ENCODE measurements at places on chromosomes 3 and 15.

GRCh38 chr3:130529486-130530215 lies 12.7 kb downstream of the COL6A6 start:
- no peak for DNase-seq

DNA sequence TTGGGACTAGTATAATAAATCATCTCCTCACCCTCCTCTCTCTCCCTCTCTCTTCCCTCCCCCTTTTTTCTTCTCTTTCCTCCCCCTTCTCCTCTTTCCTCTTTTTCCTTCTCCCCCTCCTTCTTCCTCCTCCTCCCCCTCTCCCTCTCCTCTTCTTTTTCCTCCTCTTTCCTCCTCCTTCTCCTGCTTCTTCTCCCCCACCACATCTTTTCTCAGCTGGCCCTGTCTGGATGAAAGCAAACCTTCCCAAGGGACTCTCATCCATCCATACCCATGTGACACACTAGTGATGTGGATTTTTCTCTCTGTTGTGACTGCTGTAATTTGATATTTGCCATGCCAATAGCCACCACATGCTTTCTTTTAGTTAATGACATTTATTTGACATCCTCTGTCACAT lies 127.2 kb downstream of the EBLN2 start:
- DNase-seq, result no peak

DNA sequence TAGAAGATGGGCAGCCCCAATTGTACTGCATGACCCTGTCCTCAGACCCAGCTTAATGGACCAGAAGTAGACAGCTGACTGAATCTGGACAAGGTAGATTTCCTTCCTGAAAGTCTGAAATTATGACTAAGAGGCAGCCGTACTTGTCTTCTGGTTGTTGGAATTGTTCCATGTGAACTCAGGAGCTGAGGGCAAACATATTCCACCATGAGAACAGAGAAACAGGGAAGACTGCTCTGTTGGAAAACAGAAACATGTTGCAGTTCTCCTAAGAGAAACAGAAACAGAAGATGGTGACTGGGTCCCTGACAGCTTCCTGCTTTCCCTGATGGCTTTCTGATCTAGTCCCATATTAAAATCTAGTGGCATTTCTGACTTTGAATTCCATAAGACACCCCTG lies 24.1 kb downstream of the POPDC2 start:
- no peak for DNase-seq

GRCh38 chr3:149489060-149489690 lies 14.7 kb downstream of the TM4SF4 start:
- no peak for DNase-seq

- DNase-seq, result no peak
Measured at GRCh38 chr3:139227165-139227564, 116.7 kb upstream of the MRPS22 start.

DNA sequence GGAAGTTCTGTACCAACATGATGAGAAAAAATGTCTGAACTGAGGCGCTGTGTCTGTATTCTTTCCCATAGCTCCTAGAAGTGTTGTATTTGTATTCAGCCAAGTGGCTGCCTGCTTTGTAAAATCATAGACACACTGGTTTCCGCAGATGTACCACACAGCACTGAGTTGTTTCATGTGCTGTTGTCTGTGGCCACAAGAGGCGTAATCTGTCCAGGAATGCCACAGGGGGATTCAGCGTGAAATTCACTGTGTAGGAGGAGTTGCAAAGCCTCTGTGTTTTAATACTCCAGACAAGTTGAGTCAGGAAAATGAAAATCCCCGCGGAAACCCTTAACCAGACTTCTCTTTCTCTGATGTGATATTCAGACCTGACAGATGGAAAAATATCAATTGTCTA lies 462.2 kb downstream of the NSUN3 start:
- DNase-seq, result no peak

DNA sequence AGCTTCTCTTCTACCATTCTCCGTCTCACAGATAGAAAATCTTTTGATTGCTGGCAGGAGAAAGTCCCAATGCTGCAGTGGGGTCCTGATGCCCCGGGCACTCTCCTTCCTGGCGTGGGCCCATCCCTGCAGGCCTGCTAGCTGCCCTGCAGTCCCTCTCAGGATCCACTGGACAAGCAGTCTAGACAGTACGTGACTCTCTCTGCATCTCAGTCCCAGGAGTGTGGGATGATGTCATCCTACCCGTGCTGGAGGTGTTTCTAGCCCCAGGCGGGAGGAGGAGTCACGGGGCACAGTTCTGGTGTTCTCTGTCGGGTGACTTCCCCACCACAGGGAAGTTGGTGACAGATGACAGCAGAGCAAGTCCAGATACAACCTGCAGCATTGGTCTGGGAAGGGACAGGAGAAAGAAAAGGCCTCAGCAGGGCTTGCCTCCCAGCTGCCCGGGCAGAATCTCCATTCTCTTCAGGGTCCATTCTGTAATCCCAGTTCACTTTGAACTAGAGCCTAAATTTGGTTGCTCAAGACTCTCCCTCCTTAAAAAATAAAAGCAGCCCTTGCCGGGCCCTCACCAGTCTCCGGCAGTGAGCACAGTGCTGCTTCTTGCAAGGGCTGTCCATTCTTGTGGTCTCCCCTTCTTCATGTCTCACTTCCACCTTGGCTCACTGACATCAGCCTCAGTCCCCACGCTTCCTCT lies 30.6 kb downstream of the SLC28A1 start:
- DNase-seq, result no peak

GRCh38 chr3:58198804-58199203 lies 12.0 kb downstream of the DNASE1L3 start:
- no peak for DNase-seq

DNA sequence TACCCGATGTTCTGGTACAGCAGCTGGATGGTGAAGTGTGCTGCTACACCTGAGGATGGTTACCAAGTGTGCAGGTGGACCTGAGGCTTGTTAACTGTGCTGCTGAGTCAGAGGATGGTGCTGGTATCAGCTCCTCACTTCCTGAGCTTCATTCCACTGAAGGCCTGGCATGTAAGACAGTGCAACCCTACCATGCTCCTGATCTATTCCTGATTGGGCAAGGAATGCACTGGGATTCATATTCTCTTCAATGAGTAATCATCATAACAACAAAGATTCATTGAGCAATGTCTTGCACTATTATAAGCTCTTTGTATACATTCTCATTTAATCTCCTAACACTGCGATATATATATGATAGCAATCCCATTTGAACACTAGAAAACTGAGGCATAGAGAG lies 62.9 kb upstream of the THSD4 start:
- no peak for DNase-seq

GRCh38 chr3:6282918-6283317 lies 578.0 kb upstream of the GRM7 start:
- peak; percentile 9 for DNase-seq

- DNase-seq, result no peak
Measured at GRCh38 chr3:49081429-49081828, 12.4 kb downstream of the QRICH1 start.

DNA sequence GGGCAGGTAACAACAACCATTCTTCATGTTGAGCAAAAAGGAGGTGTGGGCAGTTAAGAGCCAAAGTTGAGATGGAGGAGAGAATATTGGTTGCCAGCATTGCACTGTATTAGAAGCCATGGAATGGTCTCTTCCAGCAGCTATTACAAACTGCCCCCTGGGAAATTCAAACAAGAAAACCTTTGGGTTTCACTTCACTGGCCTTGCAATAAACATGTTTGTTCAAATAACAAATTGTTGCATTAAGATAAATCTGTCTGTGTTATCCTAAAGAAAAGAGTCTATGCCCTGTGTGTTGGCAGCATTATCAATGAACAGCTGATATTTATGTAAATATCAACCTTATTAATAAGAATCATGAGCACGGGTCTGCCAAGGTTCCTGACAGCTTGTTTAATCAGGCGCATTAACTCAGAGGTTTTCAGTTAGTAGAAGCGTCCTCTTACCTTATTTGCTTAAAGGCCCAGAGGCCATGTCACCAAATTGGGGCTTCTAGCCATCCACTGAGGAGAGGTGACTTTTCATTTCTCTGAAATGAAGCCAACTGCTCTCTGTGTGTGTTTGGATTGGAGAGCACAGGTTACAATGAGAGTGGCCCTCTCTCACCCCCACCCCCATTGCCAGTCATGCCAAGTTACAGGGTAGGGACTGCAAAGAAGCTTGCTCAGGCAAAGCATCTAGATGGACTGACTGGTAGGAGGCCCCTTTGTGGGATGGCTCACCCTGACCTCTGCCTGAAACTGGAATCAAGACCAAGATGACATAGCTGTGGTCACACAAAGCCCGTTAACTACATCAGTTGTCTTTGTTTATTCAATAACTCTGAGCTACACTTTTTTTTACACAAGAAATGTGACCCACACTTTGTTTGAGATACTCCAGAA lies 10.5 kb downstream of the FILIP1L start:
- DNase-seq, result no peak

DNA sequence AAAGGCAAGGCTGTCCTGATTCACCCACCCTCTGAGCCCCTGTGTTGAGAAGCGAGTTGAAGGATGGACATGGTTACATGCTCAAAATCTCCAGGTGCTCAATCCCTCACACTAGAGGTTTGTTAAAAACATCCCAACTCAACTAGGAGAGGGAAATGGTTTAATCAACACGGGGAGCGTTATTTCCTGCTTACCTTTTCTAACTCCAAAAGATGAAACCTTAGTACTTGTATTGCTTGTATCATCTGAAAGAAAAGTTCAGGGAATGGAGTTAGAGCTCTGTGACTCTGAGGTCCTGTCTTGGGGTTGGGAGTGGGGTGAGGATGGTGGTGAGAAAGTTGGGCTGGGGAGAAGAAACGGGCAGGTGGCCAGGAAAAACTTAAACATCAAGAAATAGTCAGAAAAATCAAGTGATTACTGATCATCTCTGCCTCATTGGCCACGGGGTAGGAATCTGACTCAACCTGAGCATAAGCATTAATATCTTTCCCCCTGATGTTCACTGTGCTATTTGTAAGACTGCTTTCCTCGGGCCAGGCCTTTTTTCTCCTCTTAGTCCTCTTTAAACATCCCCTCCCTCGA lies 5.9 kb downstream of the MEIS2 start:
- DNase-seq, result no peak

- peak; percentile 10 for DNase-seq
Measured at GRCh38 chr3:109336291-109336861, 970 bp downstream of the DPPA4 start.

GRCh38 chr15:82730022-82730530 lies 20.4 kb upstream of the AP3B2 start:
- DNase-seq, result no peak

DNA sequence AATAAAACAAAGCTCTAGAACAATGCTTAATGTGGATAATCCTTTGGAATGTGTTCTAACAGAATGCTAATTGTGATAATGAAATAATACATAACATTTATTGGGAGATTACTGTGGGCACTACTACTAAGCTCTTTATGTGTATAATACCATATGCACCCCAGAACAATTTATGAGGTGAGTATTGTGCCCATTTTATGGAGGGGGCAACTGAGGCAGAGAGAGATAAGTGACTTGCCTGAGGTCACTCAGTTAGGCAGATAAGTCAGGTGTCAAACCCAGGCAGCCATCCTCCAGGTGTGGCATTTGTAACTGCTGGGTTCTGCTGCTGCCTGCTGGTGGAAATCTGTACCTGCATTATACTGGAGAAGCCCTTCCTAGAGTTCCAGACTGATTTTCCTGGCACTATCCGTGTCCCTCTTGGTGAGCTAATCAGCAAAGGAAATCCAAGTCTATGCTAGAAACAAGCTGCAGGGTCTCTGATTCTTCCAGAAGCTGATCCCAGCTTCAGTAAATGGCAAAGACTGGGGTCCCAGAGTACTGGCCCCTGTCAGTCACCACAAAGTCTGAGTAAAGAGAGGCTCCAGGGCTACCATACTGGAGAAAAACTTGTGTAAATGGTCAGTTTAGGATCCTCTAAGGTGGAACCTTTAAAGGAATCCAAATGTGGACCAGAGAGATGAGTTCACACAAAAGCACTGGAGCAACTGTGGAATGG lies 22.6 kb upstream of the RBP1 start:
- no peak for DNase-seq

GRCh38 chr15:90013503-90013937 lies 12.4 kb downstream of the ZNF710 start:
- peak; percentile 37 for DNase-seq

DNA sequence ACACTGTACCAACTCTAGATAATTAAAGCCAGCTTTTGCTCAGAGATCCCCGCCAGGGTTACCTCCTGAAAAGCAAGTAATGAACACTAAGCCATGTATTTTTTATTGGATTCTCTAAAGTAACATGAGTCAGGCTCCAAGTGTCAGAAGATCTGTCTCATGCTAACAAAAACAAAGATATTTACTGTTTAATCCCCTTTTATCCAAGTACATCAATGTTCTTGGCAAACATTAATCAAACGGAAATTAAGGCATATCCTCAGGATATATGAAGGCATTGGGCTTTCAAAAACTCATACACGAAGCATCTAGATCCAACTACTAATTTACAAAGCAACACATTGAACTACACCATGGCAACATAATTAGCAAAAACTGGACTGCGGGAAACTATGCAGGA lies 37.2 kb downstream of the MYO5A start:
- DNase-seq, result no peak

- peak; percentile 80 for DNase-seq
Measured at GRCh38 chr3:50242851-50243542, 7.0 kb downstream of the GNAI2 start.

GRCh38 chr3:173892547-173892946 lies 495.0 kb downstream of the NLGN1 start:
- DNase-seq, result no peak

DNA sequence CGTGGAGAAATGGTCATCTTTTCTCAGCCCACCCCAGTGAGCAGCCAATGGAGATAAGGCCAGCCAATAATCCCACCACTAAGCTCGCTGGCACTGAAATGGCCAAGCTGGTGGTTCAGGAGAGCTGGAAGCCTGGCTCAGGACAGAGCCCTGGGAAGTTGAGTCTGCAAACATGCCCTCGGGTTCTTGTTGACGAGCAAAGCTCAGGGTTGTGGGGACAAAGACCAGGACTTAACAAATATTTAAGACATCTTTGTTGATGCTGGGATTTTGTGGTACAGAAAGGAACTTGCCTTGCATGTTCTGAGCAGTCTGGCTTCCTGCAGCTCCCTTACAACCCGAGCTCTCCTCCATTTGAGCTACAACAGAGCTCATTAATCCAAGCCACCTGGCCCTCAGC lies 4.4 kb downstream of the FAH start:
- DNase-seq, result no peak

GRCh38 chr3:99663977-99664376 lies 25.6 kb downstream of the COL8A1 start:
- DNase-seq, result no peak

DNA sequence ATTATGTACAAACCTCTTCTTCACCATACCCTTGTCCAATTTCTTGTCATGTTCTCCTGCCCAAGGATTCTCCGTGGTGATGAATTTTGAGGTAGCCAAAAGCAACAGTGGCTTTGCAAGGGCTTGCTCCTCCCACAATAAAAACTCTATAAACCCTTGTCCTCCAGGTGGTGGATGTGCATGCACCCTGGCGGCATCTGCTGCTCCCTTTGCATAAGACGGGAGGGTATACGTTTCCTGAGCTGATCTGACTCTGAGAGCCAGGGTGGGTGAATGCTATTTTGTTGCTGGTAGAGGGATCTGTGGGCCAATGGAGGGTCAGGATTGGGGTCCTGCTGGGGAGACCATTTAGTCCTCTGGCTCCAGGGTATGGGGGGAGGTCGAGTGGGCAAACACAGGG lies 5.4 kb downstream of the DNAH1 start:
- no peak for DNase-seq
